NCI-H2081 (cell line): ENCODE measurements at places on chromosomes 1 and 21.
A peak's percentile ranks its signal among the peaks of the same experiment; 100 is the strongest.

GRCh38 chr1:82160903-82161302 lies 360.2 kb downstream of the ADGRL2 start:
- DNase-seq: no peak

GRCh38 chr1:175219774-175220173 lies 27.2 kb upstream of the KIAA0040 start:
- no peak for DNase-seq

DNA sequence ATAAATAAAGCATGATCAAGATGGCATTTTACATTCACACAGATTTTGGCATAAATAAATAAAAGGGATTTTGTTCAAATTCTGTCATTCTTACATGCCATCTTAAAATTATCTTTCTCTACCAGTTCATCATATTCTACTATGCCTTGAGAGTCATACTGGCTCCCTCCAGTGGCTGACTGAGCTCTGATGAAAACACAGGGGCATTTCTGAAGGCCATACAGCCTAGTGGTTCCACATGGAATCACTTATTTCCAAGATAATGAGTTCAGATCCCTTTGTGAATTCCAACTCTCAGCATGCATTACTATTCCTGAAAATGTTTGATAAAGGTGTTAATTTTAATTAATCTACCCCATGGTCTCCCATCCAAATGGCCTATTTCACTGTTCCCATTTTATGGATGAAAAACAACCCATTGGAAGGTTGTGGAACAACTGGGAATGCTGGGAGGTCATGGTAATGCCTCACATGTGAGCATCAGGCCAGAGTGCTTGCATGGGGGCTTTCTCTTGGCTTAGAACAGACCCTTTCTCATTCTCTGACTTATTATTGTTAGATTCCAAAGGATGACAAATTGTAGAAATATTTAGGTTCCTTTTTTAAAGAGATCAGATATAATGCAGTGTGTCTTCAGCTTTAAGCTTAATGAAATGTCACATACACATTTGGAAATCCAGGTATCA lies 622.4 kb upstream of the PKN2 start:
- DNase-seq: peak; percentile 41

GRCh38 chr1:172966844-172967540 lies 83.7 kb downstream of the TNFSF18 start:
- DNase-seq: no peak

GRCh38 chr1:21534674-21535378 lies 25.6 kb downstream of the ALPL start:
- no peak for DNase-seq

DNA sequence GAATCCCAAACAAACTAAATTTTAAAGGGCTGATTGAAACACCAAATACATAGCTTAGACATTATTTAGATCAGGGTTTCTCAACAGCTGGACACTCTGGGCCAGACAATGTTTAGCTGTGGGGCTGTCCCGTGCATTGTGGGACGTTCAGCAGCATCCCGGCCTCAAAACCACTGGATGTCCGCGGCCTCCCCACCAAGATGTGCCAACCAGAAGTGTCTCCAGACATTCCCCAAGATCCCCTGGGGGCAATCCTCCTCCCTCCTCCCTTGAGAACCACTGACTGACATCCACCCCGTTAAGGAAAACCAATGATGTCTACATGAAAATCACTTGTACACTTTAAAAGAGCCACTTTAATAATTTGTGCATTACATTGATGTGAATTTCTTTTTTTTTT lies 38.4 kb downstream of the CLSTN1 start:
- DNase-seq: no peak

GRCh38 chr1:173257805-173258204 lies 50.7 kb upstream of the TNFSF4 start:
- DNase-seq: no peak

DNA sequence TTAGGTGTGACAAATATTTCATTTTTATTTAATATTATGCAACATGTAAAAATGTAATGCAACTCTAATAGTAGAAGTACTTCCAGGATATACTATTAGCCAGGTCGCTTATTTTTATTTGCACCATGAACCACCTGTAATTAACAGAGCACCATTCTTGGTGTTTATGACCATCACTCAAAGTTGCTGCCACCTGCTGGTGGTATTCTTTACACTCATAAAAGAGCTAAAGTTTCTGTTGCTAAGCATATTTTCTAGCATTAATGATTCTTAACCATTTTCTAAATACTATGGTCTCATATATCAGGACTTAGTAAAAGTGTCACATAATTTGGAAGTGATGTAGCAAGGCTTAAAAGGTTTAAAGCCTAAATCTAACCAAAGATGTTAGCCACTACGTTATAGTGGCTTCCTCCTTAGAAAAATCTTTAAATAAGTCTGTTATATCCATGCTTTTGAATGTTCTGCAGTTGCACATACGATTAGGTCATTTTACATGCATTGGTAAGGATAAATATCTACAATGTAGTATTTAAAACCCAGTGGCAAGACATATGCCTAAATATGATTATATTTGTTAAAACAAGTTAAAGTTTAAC lies 244.5 kb downstream of the NEGR1 start:
- DNase-seq: peak; percentile 30

DNA sequence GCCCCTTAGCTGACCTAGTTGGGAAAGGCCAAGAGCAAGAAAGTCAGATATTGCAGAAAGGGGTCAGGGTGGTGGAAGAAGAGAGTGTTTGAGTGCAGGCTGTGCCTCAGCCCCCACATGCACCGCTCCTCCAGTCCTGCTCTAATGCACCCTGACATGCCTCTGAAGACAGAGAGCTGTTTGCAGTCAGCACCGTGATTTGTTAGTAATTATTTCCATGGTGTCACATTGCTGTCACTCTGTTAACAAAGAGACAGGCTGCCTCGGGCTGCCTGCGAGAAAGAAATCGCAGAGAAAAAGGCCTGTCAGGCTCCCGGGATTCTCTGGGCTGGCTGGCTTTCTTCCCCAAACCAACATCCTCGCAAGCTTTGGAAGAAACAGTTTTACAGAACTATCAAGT lies 58.3 kb downstream of the ERI3 start:
- no peak for DNase-seq
